ENCODE measurements at places on chromosomes 5 and 9.

GRCh38 chr9:972501-973294, 3.8 kb upstream of the DMRT3 start:
- peak; percentile 21 for DNase-seq

DNA sequence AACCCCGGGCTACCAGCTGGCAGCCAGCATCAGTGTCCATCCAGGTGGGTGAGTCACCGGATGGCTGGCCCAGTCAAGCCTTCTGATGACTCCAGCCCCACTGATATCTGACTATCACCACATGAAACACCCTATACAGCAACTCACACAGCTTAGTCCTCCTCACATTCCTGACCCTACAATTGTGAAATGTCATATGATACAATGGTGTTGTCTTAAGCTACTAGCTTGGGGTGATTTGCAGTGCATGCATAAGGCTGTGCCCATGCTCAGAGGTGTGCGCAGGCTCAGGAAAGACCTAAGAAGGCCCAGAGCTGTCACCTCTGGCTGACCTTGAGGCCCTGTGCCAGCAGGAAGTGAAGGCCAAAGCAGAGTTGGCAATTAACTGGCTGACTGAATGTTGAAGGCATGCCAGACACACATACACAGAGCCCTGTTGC, 21.5 kb upstream of the SEMA4D start:
- DNase-seq, result no peak

- DNase-seq, result no peak
Observed at GRCh38 chr5:42284584-42284983, 138.7 kb upstream of the GHR start.

DNA sequence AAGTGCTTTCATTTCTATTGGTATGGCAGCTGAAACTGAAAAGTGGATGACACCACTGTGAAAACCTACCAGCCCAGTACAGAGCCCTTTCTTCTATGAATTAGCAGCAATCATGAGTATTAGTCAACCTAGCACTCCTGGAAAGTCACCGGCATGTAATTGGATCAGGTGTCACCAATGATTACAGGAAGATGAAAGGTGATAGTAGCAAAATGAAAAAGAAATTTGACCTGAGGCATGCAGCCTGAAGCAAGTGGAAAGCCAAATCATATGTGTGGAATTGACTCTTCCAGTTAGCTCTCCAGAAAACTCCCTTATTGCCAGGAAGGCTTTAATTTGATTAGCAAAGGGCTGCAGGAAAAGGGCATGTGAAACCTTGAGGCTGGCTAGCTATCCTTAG, 81.2 kb upstream of the NAA35 start:
- DNase-seq, result peak; percentile 8

GRCh38 chr9:91071184-91071990, 269.8 kb downstream of the SYK start:
- DNase-seq, result peak; percentile 88

DNA sequence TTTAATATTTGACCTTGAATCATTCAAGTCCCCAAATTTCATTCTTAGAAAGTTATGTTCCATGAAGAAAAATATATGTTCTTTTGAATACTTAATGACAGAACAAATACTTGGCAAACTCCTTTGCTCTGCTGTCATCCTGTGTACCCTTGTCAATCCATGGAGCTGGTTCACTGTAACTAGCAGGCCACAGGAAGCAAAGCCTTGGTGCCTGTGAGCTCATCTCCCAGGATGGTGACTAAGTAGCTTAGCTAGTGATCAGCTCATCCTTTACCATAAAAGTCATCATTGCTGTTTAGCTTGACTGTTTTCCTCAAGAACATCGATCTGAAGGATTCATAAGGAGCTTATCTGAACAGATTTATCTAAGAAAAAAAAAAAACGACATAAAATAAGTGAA, 65.4 kb downstream of the WDR41 start:
- no peak for DNase-seq

DNA sequence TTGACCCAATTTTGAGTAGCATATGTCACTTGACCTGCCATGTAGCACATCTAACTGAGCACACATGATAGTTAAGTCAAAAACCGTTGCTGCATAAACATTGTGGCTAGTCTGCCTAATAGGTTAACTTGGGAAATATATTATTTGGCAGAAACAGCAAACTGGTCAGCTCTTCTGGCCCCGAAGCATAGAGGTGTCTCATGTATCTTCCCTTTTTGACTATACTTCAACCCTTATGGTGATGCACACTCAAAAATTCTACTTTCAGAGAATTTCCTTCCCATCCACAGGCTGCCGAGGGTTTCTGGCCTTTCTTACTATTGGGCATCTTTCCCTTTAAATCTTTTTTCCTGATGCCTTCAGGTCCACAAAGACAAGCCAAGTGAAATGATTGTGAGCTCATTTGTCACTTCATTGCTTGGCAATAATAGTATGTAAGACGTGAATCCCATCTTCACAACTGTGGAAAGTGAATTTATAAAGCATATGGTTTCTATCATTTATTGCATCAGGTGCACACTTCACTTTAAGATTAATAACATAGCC, 41.2 kb downstream of the MOCS2 start:
- no peak for DNase-seq

Measured in activated CD4-positive, alpha-beta T cell treated with anti-CD3 and anti-CD28 coated beads for 36 hours (primary cell).